Esophagus muscularis mucosa (tissue), 4 donors: ENCODE measurements at places on chromosomes 16 and 17. TPM values are rescaled to one million over a fixed set of nuclear protein-coding genes. Genes with fewer than 3 reads are reported as not detected.

OSGIN1 gene
- total RNA-seq, result 7.1 TPM

DNA sequence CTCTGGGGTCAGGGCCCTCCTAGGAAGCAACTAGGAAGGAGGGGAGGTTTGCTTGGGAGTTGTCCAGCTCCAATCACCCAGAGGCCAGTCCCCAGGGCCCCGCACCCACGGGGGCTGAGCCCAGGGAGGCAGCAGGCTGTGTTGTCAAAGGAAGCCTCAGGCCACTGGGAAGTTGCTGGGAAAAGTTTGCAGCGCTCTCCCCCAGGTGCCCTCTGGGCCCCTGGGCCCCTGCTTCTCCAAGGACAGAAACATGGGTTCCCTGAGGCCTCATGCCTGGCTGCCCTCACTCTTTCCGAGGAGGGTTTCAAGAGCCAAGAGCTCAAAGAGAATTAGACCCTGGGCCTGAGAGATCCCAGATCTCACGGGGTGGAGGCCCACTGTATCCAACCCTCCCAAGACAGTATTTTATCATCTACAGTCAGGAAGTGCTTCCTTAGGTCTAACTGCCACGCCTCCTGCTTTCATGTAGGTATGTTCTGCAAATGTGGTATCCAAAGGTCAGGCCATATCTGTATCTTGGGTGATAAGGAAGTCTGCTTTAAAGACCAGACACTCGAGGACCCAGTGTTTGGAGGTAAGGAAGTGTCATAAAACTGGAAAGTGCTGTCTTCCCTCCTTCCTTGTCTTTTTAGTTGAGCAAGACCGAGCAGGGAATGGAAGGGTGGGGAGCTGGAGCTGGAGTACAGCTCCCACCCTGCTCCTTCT lies 44.2 kb upstream of the ZNF423 start:
- DNase-seq, result no peak

DNA sequence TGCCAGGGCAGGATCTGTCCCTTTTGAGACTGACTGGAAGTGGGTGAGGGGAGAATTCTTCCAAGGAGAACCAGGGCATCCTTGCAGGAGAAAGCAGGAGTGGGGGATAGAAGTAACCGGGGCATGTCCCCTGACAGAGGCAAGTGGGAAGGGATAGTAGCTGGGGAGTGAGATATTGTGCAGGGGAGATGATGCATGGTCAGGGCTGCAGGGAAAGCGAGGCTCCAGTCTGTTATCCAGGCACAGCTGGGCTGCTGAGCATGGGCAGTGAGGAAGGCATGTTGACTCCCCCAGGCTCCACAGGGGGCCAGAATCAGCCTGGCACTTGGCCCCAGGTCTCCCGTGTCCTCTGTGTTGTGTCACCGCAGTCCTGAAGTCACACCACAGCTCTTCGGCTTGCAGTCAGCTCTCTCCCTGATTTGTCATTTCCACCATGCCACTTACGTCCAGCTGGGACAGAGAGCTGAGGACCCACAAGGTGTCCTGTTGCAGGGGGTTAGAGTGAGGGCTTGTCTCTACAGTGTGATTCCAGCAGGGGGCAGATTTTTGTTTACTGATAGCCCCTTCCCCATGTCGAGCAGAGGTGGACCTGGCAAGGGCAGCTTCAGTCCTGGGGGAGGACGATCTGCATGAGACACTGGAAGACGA lies 40.9 kb downstream of the B9D1 start:
- no peak for DNase-seq

- no peak for DNase-seq
Observed at GRCh38 chr16:21159281-21159951, 942 bp downstream of the LDAF1 start.

DNA sequence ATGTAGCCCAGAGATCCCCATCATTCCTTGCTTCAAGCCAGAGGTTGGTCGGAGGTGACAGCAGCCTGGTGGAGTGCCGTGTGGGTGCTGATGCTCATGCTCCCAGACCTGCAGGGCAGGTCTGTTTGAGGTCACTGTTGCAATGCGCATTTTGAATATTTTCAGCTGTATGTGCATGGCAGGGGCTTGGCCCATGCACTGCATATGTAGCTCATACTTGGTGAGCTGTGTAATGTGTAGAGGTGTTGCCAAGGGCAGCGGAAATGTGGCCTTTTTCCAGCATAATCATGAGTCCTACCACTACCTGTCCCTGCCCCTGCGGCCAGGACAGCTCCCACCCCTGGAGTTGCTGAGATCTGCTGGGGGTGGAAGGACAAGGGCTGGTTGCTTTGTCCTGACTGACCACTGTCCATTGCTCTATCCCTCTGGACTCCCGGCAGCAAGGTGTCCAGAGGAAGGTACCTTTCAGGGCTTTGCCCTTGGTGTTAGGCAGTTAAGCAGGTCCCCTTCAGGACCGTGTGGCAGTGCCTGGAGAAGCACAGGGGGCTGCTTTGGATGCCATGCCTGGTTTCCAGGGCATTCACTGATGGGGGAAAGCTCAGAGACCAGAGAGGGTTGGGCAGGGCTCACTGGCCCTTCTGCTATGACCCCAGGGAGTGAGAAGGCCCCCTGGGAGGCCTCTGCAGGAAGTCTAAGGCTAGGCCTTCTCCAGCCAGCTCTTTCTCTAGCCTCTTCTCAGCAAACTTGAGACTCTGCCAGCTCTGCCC lies 215.2 kb downstream of the NTN1 start:
- DNase-seq, result no peak

- no peak for DNase-seq
Observed at GRCh38 chr16:19601083-19601976, 45.8 kb downstream of the VPS35L start.

DNA sequence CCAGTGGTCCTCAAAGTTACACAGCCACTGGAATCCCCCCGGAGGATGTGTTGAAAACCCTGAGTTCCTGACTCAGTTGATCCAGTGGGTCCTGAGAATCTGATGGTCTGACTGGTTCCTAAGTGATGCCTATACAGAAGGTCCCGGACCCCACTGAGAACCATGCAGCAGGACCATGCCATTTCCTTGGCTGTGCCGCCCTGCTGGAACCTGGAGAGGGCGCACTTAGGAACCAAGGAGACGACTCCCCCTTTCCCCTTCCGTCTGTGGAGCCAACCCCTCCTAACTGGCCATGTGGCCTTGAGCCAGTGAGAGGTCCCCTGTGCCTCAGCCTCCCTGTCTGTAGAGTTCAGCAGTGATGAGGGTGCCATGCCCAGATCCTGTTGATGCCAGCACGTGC lies 22.0 kb downstream of the C16orf74 start:
- DNase-seq, result no peak

CALB2 gene
- total RNA-seq, result 3.0 TPM

LPCAT2 gene
- 9.6 TPM for total RNA-seq

DNA sequence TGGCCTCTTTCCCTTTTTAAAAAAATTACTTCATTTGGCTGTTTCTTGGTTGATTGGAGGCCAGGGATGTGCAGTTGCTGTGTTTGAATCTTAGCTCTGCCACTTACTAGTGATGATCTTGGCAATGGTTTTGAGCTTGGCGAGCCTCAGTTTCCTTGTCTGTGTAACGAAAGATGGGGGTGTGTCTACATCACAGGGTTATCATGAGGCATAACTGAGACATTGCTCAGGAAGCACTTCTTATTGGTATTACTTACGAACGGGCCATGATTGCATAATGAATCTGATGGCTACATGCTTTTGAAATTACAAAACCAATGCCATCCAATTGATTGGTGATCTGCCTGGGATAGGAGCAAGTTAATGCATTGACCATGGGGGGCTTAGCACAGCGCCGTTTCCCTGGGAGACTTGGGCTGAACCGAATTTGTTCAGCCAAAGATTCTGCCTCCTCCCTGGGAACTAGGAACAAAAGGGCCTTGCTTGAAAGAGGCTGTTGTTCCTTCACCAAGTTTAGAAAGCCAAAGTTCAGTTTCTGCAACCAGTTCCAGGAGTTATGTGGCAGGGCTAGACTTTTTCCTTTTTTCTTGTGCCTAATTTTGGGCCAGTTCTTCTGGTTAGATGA lies 21.9 kb downstream of the CMIP start:
- DNase-seq, result no peak
